ENCODE measurements at places on chromosomes 6 and 20.
A peak's percentile ranks its signal among the peaks of the same experiment; 100 is the strongest.

GRCh38 chr6:11023032-11023431 lies 21.1 kb downstream of the ELOVL2 start:
- DNase-seq: no peak

- peak; percentile 78 for DNase-seq
Measured at GRCh38 chr6:70709826-70710225, 42.1 kb downstream of the SMAP1 start.

DNA sequence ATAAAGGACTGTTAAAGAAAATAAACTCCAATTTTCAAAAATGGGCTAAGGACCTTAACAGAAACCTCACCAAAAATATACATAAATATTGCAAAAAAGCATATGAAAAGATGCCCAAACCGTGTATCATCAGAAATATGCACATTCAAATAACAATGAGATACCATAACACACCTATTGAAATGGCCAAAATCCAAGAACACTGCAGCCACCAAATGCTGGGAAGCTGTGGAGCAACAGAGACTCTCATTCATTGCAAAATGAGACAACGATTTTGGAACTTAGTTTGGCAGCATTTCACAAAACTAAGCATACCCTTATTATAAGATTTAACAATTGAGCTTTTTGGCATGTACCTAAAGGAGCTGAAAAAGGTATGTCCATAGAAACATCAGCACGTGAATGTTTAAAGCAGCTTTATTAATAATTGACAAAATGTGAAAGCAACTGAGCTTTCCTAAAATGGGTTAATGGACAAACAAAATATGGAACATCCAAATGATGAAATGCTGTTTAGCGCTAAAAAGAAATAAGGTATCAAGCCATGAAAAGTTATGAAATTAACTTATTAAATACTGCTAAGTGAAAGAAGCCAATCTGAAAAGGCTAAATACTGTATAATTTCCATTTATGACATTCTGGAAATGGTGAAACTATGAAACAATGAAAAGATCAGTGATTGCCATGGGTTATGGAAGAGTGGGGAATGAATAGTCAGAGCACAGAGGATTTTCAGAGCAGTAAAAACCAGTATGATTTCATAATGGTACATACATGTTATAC lies 592.6 kb upstream of the ADGRB3 start:
- DNase-seq: no peak

- no peak for DNase-seq
Measured at GRCh38 chr6:84329516-84329915, 102.1 kb upstream of the CEP162 start.

GRCh38 chr20:10074513-10074912 lies 39.7 kb downstream of the ANKEF1 start:
- peak; percentile 93 for DNase-seq

DNA sequence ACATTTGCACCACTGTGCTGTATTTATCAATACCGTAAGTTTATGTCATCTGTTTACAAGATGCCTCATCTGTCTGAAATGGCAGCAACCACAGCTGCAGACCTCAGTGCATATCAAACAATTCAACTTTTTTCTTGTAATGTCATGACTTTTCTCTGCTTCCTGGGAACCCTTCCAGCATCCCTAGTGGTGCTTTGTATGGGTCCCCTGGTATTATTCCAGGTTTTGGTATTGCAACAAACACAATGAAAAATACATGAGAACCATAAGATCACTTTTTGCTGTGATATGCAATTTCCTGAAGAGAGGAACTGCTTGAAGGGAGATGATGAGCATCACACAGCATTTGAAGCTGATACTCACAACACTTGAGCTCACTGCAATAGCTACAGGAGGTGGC lies 12.0 kb upstream of the TXNDC5 start:
- no peak for DNase-seq

DNA sequence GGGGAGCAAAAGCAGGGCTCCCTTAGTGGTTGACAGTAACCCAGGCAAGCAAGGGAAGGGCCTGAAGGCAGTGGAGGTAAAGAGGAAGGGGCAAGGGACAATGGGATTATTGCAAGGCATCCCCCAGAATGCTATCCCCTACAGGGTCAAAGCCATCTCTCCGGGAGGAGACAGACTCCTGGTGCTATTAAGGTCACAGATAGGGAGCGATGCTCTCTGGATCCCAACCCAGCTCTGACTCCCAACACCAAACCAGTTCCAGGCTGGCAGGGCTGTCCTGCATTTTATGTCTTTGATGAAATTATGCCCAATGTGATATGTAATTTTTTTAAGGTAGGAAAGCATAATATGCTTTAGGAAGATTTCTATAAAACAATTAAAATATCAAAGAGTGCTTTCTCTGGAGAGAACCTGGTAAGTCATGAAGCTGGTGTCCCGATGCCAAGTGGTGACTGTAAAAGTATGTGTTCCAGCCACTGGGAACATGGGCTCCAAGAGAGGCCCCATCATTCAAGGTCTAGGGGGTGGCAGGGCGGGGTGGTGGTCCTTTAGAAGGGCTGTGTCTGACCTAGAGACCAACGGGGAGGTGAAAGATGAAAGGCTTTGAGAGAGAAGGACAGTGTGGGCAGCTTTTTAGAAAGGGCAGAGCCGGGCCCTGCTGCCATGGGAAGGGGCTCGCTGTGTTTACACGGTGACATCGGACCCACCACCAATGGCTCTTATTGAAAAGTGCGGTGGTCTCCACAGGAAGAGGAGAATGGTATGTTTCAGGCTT lies 276.5 kb downstream of the CDC5L start:
- DNase-seq: no peak

- DNase-seq: no peak
Measured at GRCh38 chr6:130991422-130992137, 71.5 kb downstream of the EPB41L2 start.

GRCh38 chr6:50145125-50145524 lies 95.4 kb upstream of the DEFB112 start:
- DNase-seq: no peak

DNA sequence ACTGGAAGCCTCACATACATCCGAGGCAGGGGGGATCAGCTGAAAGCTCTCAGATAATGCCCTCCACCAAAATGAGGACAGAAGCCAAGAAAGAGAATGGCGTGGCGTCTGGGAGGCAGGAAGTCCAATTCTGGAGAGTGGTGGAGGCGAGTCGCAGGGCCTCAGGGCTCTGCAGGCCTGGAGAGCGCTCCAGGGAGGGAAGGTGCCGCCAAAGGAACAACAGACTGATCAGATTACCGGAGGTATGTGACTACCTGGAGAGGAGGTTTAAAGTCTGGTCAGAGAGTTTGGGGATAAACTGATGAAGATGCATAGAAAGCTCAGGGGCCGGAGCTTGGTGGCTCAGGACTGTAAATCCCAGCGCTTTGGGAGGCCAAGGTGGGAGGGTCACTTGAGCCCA lies 11.2 kb upstream of the IP6K3 start:
- DNase-seq: no peak

GRCh38 chr20:8389381-8390036 lies 257.4 kb downstream of the PLCB1 start:
- DNase-seq: peak; percentile 33

DNA sequence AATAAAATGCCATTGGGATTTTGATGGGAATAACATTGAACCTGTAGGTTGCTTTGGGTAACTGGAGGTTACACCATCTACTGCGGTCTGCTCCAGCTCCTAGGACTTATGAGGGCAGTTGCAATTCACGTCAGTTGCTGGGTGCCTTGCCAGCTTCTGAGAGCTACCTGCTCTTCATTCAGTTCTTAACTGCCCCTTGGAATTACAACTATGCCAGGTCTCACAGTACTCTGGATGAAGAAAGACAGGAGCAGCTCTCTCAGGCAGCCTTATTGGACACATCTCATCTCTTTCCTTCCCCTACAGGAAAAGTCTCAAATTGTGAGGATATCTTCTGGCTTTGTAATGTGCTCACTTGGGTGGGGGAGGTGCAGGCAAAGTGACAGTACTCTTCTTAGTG lies 1643.3 kb downstream of the GRIK2 start:
- DNase-seq: no peak

DNA sequence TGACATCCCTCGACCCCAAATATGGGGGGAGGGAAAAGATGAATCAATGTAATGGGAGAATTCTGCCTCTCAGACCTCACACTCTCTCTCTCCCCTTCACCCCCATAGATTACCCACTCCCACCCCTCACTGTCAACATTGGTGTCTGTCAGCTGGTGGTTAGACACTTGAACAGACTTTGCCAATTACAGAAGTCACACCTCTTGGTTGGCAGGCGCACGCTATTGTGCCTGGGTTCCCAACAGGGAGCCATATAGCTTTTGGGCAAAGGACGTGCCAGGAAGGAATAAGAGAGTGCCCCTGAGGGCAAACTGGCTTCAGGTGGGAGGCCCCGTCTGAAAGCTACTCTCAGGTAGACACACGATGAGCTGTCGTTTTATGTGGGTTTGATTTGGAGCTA lies 54.1 kb upstream of the FYN start:
- DNase-seq: no peak

GRCh38 chr20:14801591-14802325 lies 464.3 kb upstream of the FLRT3 start:
- DNase-seq: no peak

GRCh38 chr20:19809505-19809904 lies 51.4 kb downstream of the RIN2 start:
- no peak for DNase-seq

DNA sequence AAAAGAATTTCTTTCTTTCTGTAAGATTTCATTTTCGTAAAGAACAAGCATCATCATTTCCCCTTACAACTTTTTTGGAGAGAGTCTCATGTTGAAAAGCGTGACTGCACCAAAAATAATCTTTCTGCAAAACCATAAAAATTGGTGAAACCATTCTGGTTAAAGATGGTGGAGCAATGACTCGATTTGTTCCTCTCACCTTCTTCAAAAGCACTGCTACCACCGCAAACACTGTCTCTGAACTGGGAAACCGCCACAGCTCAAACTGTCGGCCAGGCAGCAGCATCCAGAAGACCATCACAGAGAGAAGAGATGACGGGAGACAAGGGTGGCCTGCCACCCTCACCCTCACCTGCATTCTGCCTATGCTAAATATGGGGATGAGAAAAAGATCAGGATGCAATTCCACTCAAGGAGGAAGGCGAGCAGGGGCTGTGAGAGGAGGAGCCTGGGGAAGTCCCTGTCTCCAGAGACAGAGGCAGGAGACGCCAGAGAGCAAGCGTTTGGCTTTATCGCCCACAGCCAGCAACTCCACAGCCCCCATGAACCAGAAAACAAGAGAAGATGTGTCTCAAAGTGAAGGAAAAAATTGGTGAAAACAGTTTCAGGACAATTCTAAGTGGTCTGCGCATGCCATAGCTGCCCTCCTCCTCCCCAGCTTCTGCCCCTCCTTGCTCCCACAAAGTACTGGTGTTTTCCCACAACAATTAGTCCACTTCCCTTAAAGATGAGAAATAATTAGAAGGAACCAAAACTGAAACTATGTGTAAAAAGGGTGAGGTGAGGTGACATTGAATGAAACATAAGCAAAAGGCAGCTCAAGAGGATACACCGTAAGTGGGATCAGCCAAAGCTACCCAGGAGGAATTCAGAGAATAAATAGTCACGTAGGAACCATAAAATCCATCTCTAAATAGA lies 255.5 kb downstream of the KIF16B start:
- DNase-seq: no peak

GRCh38 chr20:23970049-23970448 lies 18.5 kb downstream of the GGTLC1 start:
- DNase-seq: no peak

- DNase-seq: no peak
Measured at GRCh38 chr6:9085054-9085708, 649.8 kb upstream of the SLC35B3 start.
